ENCODE measurements at places on chromosomes 12 and 14.

GRCh38 chr14:87252103-87252502 lies 740.9 kb downstream of the GALC start:
- no peak overlapping the region for H3K4me3 ChIP-seq
- no peaks in the 10 kb centered on the region for H3K27me3 ChIP-seq
- no peak for DNase-seq
- H3K27ac ChIP-seq = no peak overlapping the region

DNA sequence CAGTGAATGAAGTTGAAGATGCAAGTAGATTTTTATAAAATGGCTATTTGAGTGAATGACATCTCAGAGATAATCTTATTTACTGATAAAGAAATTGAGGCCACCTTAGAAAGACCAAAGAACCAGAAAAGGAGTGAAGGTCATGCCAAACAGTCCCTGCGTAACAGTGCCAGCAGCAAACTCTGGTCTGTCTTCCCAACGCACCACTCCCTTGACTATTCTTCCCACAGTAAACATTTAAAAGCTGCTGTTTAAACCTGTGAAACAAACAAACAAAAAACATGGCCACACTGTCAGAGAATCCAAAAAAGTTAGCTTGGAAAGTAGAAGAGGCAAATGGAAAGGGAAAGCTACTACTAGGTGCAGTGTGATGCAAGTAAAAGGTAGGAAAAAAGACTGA lies 1.5 kb upstream of the PRPF39 start:
- no peak overlapping the region for H3K27ac ChIP-seq
- no peak for DNase-seq
- H3K4me3 ChIP-seq = no peak overlapping the region
- no peaks in the 10 kb centered on the region for H3K36me3 ChIP-seq
- peaks cover 3% of the 10 kb centered on the region for H3K4me1 ChIP-seq
- no peaks in the 10 kb centered on the region for H3K27me3 ChIP-seq

DNA sequence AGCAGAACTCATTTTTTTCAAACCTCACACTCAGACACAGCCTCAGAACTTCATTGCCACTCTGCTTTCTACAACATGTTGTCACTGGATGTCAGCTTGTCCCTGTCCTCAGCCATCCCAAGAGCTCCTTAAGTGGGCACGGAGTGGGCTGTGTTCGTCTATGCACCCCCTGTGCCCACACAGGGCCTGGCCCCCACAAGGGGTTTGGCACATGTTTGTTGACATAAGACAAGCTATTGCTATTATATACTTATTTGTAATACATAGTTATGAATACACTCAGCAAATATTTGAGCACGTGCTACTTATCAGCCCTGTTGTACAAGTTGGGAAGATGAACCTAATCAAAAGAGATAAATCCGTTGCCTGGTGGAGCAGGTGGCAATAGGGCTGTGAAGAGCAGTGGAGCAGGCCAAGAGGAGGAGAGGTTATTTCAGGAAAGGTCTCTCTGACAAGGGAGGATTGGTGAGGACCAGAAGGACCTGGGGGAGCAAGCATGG lies 4.3 kb upstream of the BDKRB1 start:
- no peaks in the 10 kb centered on the region for H3K36me3 ChIP-seq
- H3K27ac ChIP-seq = no peak overlapping the region
- DNase-seq = no peak
- peaks cover 32% of the 10 kb centered on the region for H3K27me3 ChIP-seq
- H3K4me1 ChIP-seq = no peaks in the 10 kb centered on the region
- no peak overlapping the region for H3K4me3 ChIP-seq

GRCh38 chr14:27608377-27608776 lies 1010.5 kb upstream of the NOVA1 start:
- no peak overlapping the region for H3K27ac ChIP-seq
- no peaks in the 10 kb centered on the region for H3K27me3 ChIP-seq
- H3K4me1 ChIP-seq = no peaks in the 10 kb centered on the region
- no peak for DNase-seq

- H3K27me3 ChIP-seq = no peaks in the 10 kb centered on the region
- H3K4me1 ChIP-seq = no peaks in the 10 kb centered on the region
- H3K36me3 ChIP-seq = peaks cover 82% of the 10 kb centered on the region
- no peak overlapping the region for H3K4me3 ChIP-seq
- no peak for DNase-seq
- no peak overlapping the region for H3K27ac ChIP-seq
Observed at GRCh38 chr14:96538097-96538989, 36.2 kb downstream of the PAPOLA start.

GRCh38 chr14:94375552-94376107 lies 12.8 kb downstream of the SERPINA1 start:
- H3K4me1 ChIP-seq = no peaks in the 10 kb centered on the region
- H3K27ac ChIP-seq = no peak overlapping the region
- DNase-seq = no peak
- H3K36me3 ChIP-seq = no peaks in the 10 kb centered on the region
- peaks cover 4% of the 10 kb centered on the region for H3K27me3 ChIP-seq

DNA sequence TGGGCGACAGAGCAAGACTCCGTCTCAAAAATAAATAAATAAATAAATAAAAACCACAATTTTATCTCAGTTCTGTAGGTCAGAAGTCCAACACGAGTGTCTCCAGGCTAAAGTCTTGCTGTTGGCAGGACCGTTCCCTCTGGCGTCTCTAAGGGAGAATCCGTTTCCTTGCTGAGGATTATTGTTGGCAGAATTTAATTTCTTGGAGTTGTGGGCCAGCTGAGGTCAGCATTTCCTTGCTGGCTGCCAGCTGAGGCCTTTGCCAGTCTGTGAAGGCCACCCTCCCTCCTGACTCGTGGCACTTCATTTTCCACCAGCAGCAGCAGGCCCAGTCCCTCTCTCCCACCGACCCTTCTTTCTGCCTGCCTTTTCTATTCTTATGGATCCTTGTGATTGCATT lies 17.2 kb downstream of the PSMC1 start:
- H3K4me3 ChIP-seq = no peak overlapping the region
- DNase-seq = no peak
- peaks cover 27% of the 10 kb centered on the region for H3K36me3 ChIP-seq
- no peaks in the 10 kb centered on the region for H3K27me3 ChIP-seq

DNA sequence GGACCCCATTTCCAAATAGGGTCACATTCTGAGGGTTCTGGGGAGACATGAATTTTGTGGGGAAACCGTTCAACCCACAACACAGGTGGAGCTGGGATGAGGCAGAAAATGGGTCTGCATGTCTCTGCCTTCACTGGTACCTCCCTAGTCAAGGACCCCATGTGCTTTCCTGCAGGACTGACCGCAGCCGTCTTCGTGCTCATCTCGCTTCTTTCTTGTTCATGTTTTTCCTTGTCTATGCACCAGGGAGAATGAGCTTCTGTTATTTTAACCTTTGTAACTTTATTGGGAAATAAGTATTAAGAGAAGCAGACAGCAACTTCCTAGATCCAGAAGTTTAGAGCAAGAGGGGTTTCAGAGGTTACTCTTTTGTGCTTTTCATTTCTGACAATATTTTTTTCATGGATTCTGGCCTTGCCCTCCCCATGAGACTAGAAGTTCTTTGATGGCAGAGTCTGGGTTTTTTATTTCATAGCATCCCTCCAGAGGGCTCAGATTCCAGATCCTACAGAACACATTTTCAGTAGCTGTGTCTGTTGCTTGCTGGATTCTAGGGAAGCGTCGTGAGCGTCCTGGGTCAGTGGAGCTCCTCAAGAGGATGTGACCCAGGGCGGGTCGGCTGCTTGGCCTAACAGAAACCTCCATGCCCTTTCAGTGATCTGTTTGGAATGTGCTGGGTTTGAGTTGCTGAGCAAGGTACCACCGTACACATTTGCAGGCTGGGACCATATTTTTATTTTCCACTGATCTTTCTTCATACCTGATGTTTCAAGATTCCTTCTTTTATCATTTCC lies 104.2 kb downstream of the ADGRD1 start:
- peak overlapping the region; percentile 73 for H3K27ac ChIP-seq
- H3K4me3 ChIP-seq = no peak overlapping the region
- H3K36me3 ChIP-seq = peaks cover 3% of the 10 kb centered on the region
- no peak for DNase-seq
- H3K4me1 ChIP-seq = peaks cover 11% of the 10 kb centered on the region
- H3K27me3 ChIP-seq = no peaks in the 10 kb centered on the region

GRCh38 chr12:26854031-26854390 lies 21.0 kb upstream of the ITPR2 start:
- no peak overlapping the region for H3K4me3 ChIP-seq
- H3K36me3 ChIP-seq = no peaks in the 10 kb centered on the region
- DNase-seq = no peak
- no peak overlapping the region for H3K27ac ChIP-seq

DNA sequence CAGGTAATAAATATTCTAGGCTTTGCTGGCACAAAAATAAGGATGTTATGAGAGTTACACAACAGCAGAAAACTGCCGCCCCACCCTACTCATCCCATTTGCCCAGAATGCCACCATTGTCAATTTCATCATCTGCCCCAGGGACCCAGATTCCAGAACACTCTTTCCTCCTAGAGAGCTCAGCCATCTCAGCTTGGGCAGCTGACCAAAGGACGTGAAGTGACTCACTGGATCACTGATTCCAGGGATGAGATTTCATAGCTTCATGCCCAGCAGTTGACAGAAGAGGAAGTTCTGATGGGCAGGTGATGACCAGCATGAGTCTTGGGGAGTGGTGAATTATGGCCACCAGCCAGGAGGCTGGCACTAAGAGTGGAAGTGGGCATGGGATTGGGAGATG lies 450.3 kb downstream of the RMST start:
- H3K36me3 ChIP-seq = no peaks in the 10 kb centered on the region
- DNase-seq = no peak
- H3K4me3 ChIP-seq = no peak overlapping the region
- H3K4me1 ChIP-seq = no peaks in the 10 kb centered on the region

GRCh38 chr14:97379091-97379531 lies 581.9 kb downstream of the VRK1 start:
- no peak overlapping the region for H3K4me3 ChIP-seq
- H3K36me3 ChIP-seq = no peaks in the 10 kb centered on the region
- no peak overlapping the region for H3K27ac ChIP-seq
- no peak for DNase-seq
- no peaks in the 10 kb centered on the region for H3K27me3 ChIP-seq

- H3K36me3 ChIP-seq = no peaks in the 10 kb centered on the region
- DNase-seq = no peak
- no peaks in the 10 kb centered on the region for H3K4me1 ChIP-seq
- no peaks in the 10 kb centered on the region for H3K27me3 ChIP-seq
Observed at GRCh38 chr12:77999074-77999715, 168.5 kb downstream of the NAV3 start.

GRCh38 chr12:110641521-110641920 lies 27.6 kb downstream of the TCTN1 start:
- H3K36me3 ChIP-seq = no peaks in the 10 kb centered on the region
- no peaks in the 10 kb centered on the region for H3K27me3 ChIP-seq
- peaks cover 26% of the 10 kb centered on the region for H3K4me1 ChIP-seq
- peak overlapping the region; percentile 6 for H3K27ac ChIP-seq

DNA sequence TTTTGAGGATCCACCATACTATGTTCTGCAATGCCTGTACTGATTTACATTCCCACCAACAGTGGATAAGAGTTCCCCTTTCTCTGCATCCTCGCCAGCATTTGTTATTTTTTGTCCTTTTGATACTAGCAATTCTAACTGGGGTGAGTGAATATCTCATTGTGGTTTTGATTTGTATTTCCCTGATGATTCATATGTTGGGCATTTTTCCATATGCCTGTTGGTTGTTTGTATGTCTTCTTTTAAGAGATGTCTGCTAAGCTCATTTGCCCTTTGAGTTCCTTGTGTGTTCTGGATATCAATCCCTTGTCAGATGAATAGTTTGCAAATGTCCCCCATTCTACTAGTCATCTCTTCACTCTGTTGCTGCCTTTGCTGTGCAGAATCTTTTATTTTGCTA lies 49.0 kb upstream of the MSRB3 start:
- H3K27ac ChIP-seq = no peak overlapping the region
- no peak overlapping the region for H3K4me3 ChIP-seq
- H3K36me3 ChIP-seq = peaks cover 7% of the 10 kb centered on the region
- peaks cover 3% of the 10 kb centered on the region for H3K4me1 ChIP-seq
- DNase-seq = no peak

DNA sequence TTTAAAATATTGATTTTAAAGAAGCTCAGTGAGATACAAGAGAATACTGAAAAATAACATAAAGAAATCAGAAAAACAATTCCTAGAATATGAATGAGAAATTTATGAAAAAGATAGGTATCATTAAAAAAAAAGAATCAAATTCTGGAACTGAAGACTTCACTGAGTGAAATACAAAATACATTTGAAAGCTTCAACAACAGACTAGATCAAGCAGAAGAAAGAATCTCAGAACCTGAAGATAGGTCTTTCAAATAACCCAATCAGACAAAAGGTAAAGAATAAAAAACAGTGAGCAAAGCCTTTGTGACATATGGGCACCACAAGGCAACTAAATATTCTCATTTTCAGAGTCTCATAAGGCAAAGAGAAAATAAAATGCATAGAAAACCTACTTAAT lies 29.4 kb downstream of the CEP83 start:
- H3K4me3 ChIP-seq = no peak overlapping the region
- H3K27ac ChIP-seq = no peak overlapping the region
- peaks cover 14% of the 10 kb centered on the region for H3K4me1 ChIP-seq
- H3K36me3 ChIP-seq = no peaks in the 10 kb centered on the region

DNA sequence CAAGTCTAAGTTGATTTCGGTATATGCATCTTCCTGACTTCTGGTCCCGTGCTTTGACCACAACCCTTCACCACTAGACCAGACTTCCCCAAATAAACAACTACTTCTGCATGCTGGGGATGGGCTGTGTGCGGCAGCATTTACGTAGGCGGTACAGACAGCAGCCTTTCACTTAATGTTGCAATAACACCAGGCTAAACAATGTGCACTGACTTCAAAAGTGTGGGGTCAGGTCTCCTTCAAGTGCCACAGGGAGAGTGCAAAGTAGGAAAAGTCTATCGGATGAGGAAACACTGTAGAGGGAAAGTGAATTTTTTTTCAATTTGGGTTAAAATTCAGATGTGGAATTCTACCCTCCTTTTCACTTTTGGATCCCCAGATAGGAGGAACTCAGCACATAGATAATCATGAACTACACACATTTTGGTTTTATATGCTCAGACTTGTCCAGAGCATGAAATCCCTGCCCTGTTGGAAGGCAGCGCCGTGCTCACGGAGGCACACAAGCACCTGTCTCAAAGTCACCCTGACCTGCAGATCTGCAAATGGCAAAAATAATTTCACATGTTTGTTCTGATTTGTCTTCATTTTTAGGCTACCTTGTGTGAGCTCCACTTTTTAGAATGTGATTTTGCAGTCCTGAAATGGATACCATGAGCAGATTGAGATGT lies 3.6 kb upstream of the FOS start:
- H3K27ac ChIP-seq = peak overlapping the region; percentile 99
- DNase-seq = peak; percentile 66
- H3K27me3 ChIP-seq = no peaks in the 10 kb centered on the region
- H3K4me3 ChIP-seq = no peak overlapping the region
- peaks cover 6% of the 10 kb centered on the region for H3K4me1 ChIP-seq

DNA sequence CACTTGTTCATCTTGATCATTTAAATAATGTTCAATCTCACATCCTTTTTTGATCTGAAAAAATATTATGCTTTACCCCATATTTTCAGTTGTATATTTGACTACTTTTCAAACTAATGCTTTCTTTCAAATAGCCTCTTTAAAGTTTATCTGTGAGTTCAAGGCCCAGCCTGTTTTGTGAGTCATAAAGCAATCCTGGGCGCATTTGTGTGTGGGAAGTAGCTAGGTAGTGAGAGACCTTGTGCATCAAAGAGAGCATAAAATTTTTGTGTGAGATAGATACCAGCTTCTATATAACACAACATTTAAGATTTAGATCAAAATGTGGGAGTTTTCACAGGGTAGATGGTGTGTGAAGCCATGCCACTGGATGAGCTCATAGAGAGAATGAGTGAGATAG lies 405.6 kb downstream of the NAV3 start:
- no peak overlapping the region for H3K27ac ChIP-seq
- no peaks in the 10 kb centered on the region for H3K4me1 ChIP-seq
- H3K27me3 ChIP-seq = no peaks in the 10 kb centered on the region
- H3K4me3 ChIP-seq = no peak overlapping the region
- DNase-seq = no peak
